ENCODE measurements at places on chromosomes 12 and 14. TPM values are rescaled to one million over a fixed set of nuclear protein-coding genes. Genes with fewer than 3 reads are reported as not detected.

Gene RERGL
- total RNA-seq = not detected

Gene KRT73
- total RNA-seq = not detected

Gene AKAP5
- total RNA-seq = 1.2 TPM

Gene DNAH10
- 0.87 TPM for total RNA-seq

Gene RNU7-1
- not detected for total RNA-seq

Gene IL31
- not detected for total RNA-seq
